ENCODE measurements at places on chromosomes 5 and 9. TPM values are rescaled to one million over a fixed set of nuclear protein-coding genes. Genes with fewer than 3 reads are reported as not detected.

MPDZ gene
- 16.9 TPM for total RNA-seq

DNA sequence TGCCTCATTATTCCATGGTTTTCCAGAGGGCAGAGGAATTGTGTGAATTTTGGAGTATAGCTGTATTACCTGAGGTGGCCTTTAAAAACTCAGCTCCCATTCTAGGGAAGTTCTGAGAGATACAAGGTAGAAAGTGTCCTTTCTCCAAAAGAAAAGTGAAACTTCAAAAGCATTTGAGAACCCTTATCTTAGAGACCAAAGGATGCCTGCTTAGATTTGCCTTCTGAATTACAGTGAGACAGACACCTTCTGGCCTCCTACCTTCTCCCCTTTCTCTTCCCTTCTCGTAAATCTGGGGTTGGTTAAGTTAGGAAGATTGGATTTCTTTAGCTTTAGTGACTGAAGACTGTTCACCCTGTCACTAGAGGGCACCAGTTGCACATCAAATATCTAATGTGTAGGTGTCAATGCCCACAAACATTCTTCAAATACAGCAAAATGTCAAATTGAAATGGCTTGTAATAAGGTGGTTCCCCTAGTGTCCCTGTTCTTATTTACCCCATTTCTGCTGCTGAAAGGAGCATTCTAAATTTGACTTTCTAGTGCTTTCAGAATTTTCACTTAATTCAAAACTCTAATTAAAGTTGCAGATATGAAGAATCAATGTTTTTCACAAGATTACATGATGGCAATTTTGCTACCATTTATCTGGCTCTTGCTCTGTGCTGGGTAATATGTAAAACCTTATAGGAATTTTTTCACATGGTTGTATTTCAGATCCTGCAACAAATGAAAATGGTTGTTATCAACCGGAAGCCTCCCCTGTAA, 46.7 kb downstream of the PRRC1 start:
- DNase-seq, result peak; percentile 54

- DNase-seq, result no peak
Observed at GRCh38 chr9:33229359-33230114, 10.4 kb upstream of the SPINK4 start.

IFNE gene
- 0.75 TPM for total RNA-seq

Measured in LHCN-M2 (cell line).